ENCODE measurements at places on chromosomes 13 and 19. TPM values are rescaled to one million over a fixed set of nuclear protein-coding genes. Genes with fewer than 3 reads are reported as not detected.

GRCh38 chr13:61415058-61415721 lies 459 bp downstream of the PCDH20 start:
- DNase-seq, result no peak

GRCh38 chr19:45140144-45140503 lies 20.7 kb downstream of the NKPD1 start:
- DNase-seq, result no peak

DNA sequence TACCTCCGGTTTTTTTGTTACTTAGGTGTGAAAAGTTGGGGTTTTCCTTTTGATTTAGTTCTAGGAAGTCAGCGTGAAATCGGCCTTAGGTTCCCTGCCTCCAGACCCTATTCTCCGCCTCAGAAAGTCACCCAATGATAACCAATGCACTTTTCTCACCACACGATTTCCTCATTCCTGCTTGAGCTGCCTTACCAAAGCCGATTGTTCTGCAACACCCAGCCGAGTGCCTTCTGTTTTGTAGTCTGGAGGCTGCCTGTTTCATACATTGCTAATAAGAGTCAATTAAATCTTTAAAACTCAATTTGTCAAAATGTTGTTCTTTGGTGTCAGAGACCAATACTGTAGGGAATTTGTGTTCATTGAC lies 39.7 kb downstream of the GJA3 start:
- no peak for DNase-seq

IGLON5 gene
- total RNA-seq, result not detected

DNA sequence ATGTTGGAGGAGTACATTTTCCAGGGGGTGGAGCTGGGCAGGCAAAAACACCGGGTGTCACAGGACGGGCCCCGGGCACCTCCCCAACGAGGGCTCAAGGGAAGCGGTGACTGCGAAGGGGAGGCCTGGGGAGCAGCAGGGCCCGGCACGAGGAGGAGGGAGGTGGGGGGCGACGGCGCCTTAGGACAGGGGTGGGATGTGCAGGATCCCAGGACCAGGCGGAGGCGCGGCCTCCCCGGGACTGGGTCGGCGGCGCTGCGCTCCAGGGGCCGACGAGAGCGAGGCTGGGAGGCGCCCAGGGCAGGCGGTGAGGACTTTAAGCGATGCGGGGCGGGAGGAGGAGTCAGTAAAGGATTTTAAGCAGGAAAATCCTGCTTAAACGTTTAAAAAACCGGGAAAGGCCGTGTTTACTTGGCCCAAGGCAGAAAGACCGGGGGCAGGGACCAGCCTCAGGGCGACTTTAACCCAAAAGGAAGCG lies 427 bp downstream of the ZNF160 start:
- DNase-seq, result no peak

DNA sequence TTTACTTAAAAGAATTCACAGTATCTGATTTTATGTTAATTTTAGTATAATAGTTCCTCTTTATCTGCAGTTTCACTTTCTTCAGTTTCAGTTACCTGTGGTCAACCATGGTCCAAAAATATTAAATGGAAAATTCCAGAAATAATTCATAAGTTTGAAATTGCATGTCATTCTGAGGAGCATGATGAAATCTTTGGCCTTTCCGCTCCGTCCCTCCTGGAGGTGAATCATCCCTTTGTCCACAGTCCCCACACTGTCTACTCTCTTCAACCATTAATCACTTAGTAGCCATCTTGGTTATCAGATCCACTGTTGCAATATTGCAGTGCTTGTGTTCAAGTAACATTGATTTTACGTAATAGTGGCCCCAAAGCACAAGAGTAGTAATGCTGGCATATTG lies 26.9 kb downstream of the SLITRK6 start:
- no peak for DNase-seq

GRCh38 chr13:59706101-59706976 lies 457.4 kb downstream of the DIAPH3 start:
- no peak for DNase-seq

DNA sequence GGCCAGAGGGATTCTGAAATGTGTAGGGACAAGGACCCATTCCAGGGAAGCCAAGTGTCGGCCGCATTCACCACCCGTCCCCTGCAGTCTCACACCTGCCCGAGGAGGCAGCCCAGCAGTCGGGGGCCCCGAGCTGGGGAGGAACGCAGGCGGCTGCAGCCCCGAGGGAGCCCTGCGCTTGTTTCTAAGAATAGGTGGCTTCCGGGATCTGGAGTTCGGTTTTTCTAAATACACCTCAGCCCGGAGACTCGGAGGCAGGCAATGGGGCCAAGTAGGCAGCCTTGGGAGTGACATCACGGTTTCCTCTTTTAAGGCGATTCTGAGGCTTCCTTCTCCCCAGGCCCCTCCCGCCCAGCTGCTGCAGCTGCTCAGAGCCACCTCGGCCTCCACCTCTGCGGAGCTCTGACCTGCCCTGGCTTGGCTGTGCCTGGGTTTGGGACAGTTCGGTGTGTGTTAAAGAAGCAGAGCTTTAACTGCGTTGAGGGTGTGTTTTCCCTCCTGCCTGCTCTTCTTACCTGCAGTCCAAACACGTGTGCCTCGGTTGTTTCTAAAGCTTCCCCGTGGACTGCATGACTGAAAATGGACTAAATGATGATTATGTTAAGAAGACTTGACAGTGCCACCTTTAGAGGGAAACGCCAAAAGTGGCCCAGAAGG lies 80.5 kb downstream of the COL4A2 start:
- no peak for DNase-seq

MATK gene
- 3.3 TPM for total RNA-seq

KLK3 gene
- total RNA-seq, result not detected

PLPPR3 gene
- 7.5 TPM for total RNA-seq

DNA sequence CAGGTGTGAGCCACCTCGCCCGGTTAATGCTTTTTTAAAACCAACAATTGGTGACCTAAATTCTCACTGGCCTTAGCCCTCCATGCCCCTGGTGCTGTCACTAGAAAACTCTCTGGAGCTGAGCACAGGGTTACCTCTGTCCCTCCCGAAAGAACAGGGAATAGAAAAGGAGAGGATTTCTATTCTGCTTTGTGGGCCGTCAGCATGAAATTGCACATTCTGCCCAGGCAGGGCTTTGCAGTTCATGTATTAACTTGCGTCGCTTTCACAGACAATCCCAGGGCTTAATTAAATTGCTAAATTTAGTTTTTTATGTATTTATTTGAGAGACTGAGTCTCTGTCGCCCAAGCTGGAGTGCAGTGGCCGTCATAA lies 583 bp upstream of the ZNF480 start:
- DNase-seq, result no peak

- DNase-seq, result no peak
Observed at GRCh38 chr13:92954746-92955145, 271.9 kb upstream of the GPC6 start.

PTGIR gene
- 1.8 TPM for total RNA-seq

- peak; percentile 45 for DNase-seq
Observed at GRCh38 chr19:43519436-43520088, 7.4 kb downstream of the ETHE1 start.

GRCh38 chr19:4866595-4867424 lies 657 bp downstream of the PLIN3 start:
- no peak for DNase-seq

- no peak for DNase-seq
Observed at GRCh38 chr19:31560086-31561060, 211.1 kb upstream of the TSHZ3 start.

- no peak for DNase-seq
Observed at GRCh38 chr13:100675661-100676129, 1.1 kb upstream of the TMTC4 start.

DACT3 gene
- total RNA-seq, result 3.7 TPM

DNA sequence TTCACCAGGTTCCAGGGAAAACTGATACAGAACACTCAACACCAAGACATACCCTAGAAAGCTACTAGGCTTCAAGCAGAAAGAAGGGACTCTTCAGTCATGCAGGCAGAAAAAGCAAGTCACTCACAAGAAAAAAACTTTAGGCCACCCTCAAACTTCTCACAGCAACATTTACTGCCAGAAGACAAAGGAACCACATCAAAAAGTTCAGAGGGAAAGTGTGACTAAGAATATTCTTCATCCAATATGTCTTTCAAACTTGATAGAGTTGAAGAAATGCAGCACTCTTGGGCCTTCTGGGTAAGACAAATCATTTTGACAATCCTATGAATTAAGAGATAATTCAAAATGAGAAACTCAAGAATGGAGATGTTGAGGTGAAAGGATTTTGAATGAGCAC lies 7.7 kb downstream of the DZIP1 start:
- DNase-seq, result no peak

DNA sequence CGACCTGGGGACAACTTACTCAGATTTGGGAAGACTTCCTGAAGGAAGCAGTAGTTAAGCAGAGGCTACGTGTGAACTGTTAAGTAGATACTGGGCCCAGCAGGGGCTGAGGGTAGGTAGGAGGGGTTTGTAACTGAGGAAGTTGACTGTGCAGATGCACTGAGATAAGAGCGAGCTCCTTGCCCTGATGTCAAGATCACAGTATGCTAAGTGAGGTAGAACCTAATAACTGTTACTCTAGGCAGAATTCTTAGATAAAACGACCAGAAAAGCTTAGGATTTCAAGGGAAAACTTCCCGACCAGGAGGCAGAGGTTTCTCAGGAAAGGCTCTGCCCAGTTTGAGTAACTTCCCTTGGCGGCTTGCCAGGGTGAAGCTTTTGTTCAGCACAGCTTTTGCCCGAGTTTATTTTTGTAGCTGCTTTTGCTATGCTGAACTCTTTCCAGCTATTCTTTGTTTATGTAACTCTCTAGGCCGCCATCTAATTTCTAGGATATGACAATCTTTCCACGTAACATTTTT lies 632.1 kb downstream of the DIAPH3 start:
- peak; percentile 96 for DNase-seq

GRCh38 chr13:96377835-96378234 lies 287.9 kb downstream of the HS6ST3 start:
- DNase-seq, result no peak

DNA sequence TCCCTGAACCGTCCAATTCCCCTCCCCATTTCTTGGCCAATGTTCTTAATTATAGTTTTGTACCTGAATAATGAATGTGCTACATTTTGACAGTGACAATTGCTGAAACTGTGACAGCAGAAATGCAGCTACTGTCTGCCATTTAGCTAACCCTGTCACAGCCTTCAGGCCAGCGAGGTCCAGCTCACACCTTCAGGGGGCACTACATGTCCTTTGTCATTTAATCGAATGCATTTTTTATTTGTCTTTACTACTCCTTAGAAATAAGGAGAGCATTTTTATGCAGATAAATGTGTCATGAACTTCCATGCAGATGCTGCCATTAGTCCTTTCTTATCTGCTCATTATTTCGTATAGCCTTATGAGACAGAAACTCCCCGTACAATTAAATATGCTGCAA lies 159.9 kb downstream of the MZT1 start:
- no peak for DNase-seq

DNA sequence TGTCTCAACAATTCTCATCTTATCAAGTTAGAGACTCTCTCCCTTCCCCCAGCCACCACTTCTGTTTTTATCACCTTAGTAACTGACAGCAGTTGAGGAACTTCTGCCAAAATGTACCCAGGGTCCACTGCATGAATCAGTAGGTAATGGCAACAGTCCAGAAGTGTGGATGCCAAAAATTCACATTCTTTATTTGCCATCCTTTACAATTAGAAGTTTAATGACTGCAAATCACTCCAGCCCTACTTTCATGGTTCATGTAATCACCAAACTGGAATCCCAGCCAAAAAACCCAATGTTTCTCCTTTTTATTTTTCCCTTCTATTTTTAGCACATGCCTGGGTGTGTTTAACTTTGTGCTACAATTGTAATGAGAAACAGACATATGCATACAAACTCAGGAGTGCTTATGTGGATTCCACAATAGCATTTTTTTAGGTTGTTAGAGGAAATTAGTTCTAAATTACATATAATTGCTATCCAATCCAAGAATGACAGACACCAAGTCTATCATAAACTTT lies 243.5 kb downstream of the RGCC start:
- DNase-seq, result no peak

GRCh38 chr13:65914716-65915115 lies 1315.4 kb downstream of the PCDH9 start:
- peak; percentile 51 for DNase-seq

GRCh38 chr13:111518161-111518792 lies 197.8 kb downstream of the TEX29 start:
- no peak for DNase-seq

DNA sequence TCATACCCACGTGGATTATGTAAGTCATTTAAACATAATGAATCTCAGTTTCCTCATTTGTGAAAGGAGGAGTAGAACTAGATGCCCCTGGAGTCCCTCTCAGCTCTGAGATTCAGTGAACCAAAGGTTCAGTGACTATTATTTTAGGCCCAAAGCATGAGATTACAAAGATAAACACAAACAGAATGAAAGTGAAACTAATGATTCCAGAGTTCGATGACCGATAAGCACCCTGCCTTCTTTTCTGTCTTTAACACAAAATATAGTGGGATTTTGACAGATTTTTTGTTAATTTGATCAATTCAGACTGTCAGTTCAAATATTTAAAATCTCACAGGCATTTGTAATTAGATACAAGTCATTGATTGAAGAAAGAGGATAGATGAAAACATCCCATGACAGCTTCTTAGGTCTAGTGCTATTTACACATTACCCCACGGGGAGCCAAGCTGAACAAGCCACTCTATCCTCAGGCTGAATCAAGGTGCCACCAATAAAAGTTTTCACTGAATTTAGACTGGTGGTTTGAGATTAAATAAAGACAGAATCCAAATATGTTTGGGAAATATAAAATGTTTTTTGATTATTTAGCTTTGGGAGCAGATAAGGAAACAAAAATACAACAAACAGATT lies 64.6 kb upstream of the RAP2A start:
- no peak for DNase-seq

DNA sequence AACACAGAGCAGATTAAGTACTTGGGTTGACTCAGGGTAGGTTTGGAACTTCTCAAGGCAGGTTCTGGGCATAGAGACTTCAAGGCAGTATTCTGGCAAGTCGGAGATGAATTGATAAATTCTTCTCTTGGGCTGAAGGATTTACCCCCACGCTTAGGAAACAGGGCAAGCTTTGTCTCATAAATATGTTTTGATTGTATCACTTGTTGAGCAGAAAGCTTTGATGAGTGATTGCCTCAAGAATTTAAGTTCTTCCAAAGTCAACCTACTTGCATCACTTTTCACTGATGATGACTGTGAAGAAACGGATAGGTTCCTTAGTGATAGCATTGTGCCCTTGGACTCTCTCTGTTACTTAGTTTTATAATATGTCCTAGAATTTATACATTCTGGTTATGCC lies 258.6 kb upstream of the DACH1 start:
- DNase-seq, result no peak

DNA sequence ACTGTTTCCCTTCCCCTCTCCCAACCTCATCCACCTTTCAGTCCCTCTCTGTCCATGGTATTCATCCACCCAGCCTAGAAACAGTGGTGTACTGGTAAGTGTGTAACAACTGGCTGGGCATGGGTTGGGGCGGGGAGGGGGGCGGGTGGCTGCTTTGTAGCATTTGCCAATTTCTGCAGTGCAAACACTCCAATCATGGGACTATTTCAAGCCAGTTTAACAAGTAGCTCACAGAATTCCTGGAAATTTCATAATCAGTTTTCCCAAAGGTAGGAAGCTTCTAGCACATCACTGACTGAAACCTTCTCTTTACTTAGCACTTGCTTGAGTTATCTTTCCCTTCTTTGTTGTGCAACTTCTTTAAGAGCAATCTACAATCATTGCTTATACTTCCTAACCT lies 100.8 kb upstream of the WASF3 start:
- DNase-seq, result no peak

UHRF1 gene
- 12.2 TPM for total RNA-seq

ZNF331 gene
- total RNA-seq, result 8.3 TPM
